Regular cardiac myocyte (primary cell): ENCODE measurements at places on chromosomes 3 and 15. TPM values are rescaled to one million over a fixed set of nuclear protein-coding genes. Genes with fewer than 3 reads are reported as not detected.

Gene CHRM5
- total RNA-seq = not detected in 2 replicates

Gene NGRN
- total RNA-seq = 90.3 and 122 TPM in 2 replicates

Gene TP63
- under 0.01 and 0.28 TPM in 2 replicates for total RNA-seq

Gene DENND4A
- 16.9 and 21.7 TPM in 2 replicates for total RNA-seq

Gene SLC9C1
- 0.56 and 0.77 TPM in 2 replicates for total RNA-seq

Gene GOLGA6L10
- total RNA-seq = under 0.01 and 0.19 TPM in 2 replicates

Gene CCNL1
- total RNA-seq = 85.5 and 175 TPM in 2 replicates

Gene CORO2B
- total RNA-seq = 8.2 and 12.3 TPM in 2 replicates

Gene RHOV
- not detected in 2 replicates for total RNA-seq

Gene SKOR1
- total RNA-seq = under 0.01 TPM in 2 replicates

Gene GBE1
- total RNA-seq = 205 and 454 TPM in 2 replicates

Gene SUSD5
- total RNA-seq = 11.3 and 20.7 TPM in 2 replicates

Gene ZNF639
- total RNA-seq = 36.6 and 42.4 TPM in 2 replicates

Gene WNT5A
- total RNA-seq = 36.4 and 78.6 TPM in 2 replicates

Gene TRH
- total RNA-seq = under 0.01 and 0.38 TPM in 2 replicates

Gene PARP15
- total RNA-seq = under 0.01 and 0.56 TPM in 2 replicates

Gene PGBD4
- total RNA-seq = 1.9 and 2.5 TPM in 2 replicates

Gene FMN1
- 0.58 and 0.85 TPM in 2 replicates for total RNA-seq

Gene MRPS11
- total RNA-seq = 10.1 and 44.5 TPM in 2 replicates

Gene ANKRD34C
- not detected in 2 replicates for total RNA-seq

Gene ZNF660
- total RNA-seq = 0.77 and 3.1 TPM in 2 replicates

Gene ST8SIA2
- total RNA-seq = under 0.01 and 0.19 TPM in 2 replicates

Gene GPR27
- 0.28 TPM in 1 of 2 replicates, not detected in the other for total RNA-seq

Gene FBLN2
- total RNA-seq = 109 and 243 TPM in 2 replicates

Gene RAB27A
- total RNA-seq = 8.2 and 9.6 TPM in 2 replicates
